T-helper 17 cell (primary cell): ENCODE measurements at places on chromosomes 1 and 21. TPM values are rescaled to one million over a fixed set of nuclear protein-coding genes. Genes with fewer than 3 reads are reported as not detected.

KCNJ9 gene
- not detected for total RNA-seq

CYP4A22 gene
- not detected for total RNA-seq

TEDDM1 gene
- total RNA-seq = not detected

RNF186 gene
- not detected for total RNA-seq

TRABD2B gene
- not detected for total RNA-seq
